Activated naive CD8-positive, alpha-beta T cell treated with anti-CD3 and anti-CD28 coated beads, Interleukin-2, amount 10 ng/mL, durations not matched to agents 7 days and 5 days (primary cell): ENCODE measurements at places on chromosomes 4 and X.

- no peak for DNase-seq
Observed at GRCh38 chr4:15425520-15425919, 2.3 kb upstream of the C1QTNF7 start.

DNA sequence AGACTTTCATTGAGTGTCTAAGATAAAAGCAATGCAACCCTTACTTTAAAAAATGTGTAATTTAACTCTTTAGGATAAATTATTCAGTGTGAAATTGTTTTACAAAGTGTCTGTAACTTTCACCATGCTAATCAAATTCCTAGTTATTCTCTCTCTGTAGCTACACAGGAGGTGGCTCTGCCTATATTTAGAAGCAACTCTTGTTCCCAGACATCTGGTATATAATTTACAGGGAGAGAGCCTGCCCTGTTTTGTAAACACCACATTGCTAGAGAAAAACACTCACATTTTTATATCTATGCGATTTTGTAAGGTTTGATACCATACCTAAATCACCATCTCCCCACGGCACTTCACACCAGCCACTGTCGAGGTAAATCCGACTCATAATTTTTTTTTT is 35.5 kb upstream of the SPATA4 start:
- no peak for DNase-seq

DNA sequence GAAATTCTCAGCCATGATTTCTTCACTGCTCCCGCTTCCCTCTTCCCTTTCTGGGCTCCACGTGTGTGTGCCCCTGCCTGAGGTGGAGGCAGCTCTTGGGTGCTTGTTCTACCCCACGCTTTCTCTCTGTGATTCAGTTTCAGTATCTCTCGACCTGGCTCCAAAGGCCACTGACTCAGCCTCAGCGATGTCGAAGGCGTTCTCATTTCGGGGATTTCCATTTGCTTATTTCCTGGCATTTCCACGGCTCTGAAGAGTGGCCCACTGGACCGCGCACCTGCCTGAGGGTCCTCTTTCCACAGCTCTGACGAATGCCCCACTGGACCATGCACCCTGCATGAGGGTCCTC is 52.4 kb downstream of the GAK start:
- no peak for DNase-seq

GRCh38 chr4:11831739-11832138 is 403.0 kb upstream of the HS3ST1 start:
- DNase-seq, result no peak

- DNase-seq, result no peak
Observed at GRCh38 chr4:128298146-128298758, 10.6 kb upstream of the PGRMC2 start.

- no peak for DNase-seq
Observed at GRCh38 chrX:21711129-21711847, 46.6 kb downstream of the SMPX start.

DNA sequence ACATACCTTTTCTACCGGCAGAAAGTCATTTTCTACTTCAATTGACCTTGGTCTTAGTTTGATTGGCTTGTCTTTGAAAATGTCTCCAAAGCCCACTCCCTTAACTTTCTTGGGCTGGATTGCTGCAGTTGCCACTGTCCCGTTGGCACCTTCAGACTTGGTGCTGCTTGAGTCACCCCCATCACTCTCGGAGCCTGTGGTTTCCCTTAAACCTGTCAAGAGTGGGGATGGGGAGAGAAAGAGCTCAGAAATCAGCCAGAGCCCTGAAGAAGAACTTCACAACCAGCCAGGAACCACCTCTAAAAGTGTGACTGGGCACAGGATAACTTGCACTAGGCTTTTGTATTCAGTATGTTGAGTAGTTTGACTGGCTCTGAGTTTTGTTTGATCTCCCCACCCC is 168.5 kb upstream of the MAP3K15 start:
- no peak for DNase-seq

GRCh38 chr4:46123913-46124755 is at the start of gene GABRG1:
Gene GABRG1 (minus strand): TSS chr4:46124054. CDS start chr4:46123913, 141 bp downstream.
- no peak for DNase-seq

DNA sequence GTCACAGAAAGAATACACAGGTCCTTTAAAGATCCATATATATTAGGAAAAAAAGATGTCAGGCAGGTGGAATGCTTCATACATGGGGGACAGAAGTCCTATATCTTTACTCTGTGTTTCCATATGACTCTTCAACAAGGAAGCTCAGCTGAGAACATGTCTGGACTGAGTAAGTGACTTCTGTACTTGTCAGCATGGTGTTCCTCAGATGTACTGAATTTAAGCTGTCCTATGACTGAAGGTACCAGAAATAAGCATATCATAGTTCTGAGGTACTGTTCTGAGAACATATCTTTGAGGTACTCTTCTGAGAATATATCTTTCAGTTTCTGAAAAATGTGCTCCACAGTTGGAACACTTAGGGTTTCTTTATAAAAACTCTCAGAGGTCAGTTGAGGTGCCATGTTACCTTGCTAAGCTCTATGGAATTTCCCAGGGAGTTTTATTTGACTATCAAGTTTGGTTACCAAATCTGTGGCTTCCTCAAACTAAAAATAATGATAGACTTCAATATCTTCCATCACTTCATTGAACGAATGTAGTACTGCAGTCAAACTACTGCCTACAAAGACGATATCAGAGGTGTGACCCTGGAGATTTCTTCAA is 597.2 kb upstream of the GNPDA2 start:
- no peak for DNase-seq

- DNase-seq, result no peak
Observed at GRCh38 chr4:109169170-109169569, 133.3 kb downstream of the COL25A1 start.

- no peak for DNase-seq
Observed at GRCh38 chr4:128227991-128228571, 59.5 kb downstream of the PGRMC2 start.
